NCI-H69 (cell line): ENCODE measurements at places on chromosomes 5 and 9.

GRCh38 chr5:80125962-80126480 is 90.9 kb downstream of the THBS4 start:
- no peak for DNase-seq

- DNase-seq, result peak; percentile 99
Measured at GRCh38 chr5:59768152-59769040, 125.1 kb downstream of the PDE4D start.

DNA sequence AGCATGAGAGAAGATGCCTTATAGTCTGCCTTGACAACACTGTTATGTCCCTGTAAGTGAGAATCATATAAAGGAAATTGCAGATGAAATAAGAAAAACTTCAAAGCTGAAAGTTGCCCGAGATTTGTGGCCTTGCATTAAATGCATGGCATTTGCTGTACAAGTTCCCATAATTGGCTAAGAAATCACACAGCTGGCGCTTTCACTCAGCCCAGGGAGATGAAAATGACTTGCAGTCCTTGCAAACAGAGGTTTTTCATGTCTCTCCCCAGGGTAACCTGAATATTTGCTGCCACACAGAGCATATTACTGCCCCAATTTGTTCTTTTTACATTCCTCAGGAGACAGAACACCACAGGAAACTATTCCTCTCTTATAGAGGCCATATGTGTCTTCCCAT is 174.8 kb downstream of the FAM114A2 start:
- DNase-seq, result no peak

GRCh38 chr9:89706086-89706485 is 101.3 kb downstream of the GADD45G start:
- DNase-seq, result no peak

DNA sequence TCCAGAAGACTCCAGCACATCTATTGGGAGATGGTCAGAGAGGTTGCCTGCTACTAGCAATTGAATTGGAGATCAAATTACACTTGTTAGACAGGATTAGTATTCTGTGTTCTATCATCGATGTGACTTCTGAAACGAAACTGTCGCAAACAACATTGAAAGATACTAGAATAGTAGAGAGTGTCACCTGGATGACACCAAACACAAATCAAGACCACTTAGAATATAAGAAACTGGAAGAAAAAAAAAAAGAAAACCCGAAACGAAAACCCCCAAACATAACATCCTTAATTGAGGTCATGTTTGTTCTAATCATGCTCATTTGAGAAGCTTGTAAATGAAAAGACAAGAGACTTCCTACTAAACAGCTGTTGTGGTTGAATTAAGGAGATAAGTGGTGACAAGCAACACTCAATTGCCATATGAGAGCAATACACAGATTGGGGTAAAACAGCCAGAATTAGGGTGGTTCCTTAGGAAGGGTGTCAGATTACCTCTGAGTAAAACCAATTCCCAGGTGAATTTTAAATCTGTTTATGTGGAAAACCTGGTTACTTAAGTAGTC is 97.6 kb downstream of the BASP1 start:
- peak; percentile 79 for DNase-seq

DNA sequence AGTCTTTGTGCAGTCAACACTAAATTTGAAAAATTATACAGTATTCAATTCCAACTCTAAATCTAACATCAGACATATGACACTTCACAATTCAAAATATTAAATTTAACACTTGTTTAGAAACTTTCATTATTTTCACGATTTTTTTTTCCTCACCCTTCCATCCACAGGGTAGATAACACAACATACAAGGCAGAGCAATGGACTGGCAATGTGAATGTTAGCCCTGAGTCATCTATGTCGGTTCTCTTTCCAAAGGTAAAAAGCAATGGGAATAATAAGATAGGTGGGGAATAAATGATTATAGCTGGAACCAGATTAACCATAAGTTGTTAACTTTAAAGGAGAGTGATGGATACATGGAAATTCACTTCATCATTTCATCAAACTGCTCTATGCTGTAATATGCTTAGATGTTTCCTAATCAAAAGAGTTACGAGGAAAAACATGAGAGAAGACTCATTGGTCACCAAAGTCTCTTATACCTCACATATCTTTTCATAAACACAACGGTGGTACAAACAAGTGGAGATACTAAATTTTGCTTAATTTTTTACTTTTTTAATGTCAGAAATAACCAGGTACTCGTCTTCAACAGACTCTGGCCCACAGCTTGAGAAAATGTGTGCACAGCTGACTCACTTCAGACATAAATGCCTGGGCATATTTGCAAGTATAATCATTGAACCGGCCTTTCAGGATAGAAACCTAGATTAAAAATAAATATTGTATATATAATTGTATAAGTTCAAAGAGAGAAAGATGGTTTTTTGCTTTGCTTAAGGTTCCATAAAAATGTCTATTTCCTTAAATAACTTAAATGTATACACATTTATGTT is 23.0 kb downstream of the RFX3 start:
- DNase-seq, result peak; percentile 74

DNA sequence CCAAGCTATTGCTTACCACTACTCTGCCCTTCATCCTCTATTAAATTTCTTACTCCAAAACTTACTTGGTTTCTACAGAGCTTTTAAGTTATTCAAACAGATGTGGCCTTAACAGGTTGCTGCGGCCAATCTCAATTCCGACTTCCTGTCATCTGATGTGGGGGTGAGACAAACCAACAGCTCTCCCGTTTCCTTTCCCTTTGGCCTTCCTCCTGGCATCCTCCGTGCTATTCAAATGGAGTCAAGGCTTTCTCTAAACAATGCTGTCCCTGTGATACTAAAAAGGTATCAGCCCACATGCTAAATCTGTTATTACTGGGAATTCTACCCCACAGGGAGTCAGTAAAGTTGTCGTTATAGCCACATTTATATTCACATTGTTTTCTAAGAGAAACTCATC is 11.8 kb downstream of the RBM18 start:
- no peak for DNase-seq

- DNase-seq, result peak; percentile 84
Measured at GRCh38 chr9:101119206-101119819, 90.8 kb downstream of the PLPPR1 start.

DNA sequence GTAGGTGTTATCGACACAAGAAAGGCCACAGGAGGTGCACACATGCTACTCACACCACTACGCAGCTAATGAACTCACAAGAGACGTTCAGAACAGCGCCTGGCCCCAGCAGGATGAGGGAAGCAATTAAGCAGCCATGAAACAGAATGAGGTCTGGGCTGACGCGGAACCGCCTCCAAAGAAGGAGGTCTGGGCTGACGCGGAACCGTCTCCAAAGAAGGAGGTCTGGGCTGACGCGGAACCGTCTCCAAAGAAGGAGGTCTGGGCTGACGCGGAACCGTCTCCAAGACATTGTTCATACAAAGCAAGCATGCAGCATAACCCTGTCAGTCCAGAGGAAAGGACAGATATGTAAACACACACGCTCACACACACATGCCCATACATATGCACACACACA is 63.2 kb upstream of the ZNF354A start:
- DNase-seq, result no peak

GRCh38 chr5:179273441-179274145 is 71.7 kb downstream of the ADAMTS2 start:
- DNase-seq, result no peak

DNA sequence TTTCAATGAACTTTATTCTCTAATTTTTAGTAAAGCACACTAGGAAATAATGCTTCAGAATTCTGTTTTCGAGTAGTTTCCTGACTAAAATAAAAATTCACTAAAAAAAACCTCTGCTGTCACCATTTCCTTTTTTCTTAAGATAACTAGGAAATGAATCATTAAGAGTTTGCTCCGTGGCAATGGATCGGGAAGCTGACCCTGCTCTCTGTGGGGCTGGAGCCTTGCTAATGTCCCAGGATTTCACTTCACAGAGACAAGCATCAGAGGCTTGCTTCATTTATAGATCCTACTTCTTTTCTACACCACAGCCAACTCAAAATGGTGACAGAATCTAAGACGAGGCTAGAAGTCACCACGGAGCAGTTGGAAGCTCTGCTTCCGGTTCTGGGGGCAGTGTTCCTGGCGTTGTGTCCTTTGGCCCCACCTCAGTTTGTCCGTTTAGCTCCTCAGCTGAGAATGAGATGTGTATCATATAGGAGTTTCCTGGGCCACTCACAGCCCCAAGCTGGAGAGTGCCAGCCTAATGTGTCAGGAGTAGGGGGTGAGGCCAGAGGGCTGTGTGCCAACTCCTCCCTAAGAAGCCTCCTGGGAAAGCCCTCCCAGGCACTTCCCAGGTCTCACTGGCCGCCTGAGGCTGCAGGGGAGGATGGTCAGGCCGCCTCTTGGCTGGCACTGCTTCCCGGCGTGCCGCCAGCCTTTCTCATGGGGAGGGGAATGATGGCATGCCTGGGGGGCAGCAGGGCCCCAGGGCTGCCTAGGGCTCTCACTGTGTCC is 19.6 kb downstream of the TENT4A start:
- DNase-seq, result peak; percentile 82

DNA sequence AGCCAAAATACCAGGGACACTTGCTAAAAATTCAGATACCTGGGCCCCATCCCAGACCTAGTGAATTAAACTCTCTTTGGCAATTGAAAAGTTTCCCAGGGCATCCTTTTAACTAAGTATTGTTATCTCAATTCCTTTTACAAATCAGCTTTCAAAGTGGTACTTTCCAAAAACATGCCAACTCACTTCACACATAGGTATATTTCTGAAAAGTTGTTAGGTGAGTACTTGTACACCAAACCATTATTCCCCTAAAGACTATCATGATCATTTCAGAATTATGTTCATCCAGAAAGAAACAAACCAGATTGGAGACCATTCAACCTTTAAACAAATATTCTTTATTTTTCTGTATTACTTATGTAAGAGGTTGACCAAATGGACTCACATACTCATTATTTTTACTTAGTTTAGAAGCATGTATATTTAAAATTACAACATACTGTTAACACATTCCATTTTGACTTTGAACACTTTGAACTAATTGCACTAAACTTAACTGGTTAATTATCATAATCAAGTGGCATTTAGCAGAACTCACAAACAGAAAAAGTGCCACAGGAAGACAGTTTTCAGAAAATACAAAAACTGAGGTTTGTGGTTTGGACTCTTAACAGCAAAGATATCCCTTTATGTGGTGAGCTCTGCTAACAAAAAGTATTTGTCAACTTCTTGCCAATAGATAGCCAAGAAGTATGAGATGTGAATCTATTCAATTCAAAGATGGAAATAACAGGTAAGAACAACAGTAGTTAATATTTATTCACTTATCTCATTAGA is 40.7 kb downstream of the KIAA0825 start:
- DNase-seq, result no peak

DNA sequence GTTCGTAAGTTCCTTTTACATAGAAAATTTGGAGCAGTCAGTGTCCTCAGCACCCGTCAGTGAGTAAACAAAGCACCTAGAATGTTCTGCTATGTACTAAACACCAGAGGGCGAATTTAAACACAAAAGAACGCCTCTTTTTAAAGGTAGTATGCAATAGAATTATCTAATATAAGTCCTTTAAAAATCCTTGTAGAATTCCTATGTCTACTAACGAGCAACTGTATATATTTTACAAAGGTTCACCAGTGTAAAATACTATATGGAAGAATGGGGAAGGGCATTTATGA is 499 bp upstream of the TMEM232 start:
- peak; percentile 38 for DNase-seq

- peak; percentile 99 for DNase-seq
Measured at GRCh38 chr9:108844856-108845255, 10.9 kb downstream of the ACTL7B start.
